GM13976 (cell line): ENCODE measurements at places on chromosomes 7 and 10.

- DNase-seq: no peak
Observed at GRCh38 chr7:22137466-22137865, 191.8 kb upstream of the CDCA7L start.

GRCh38 chr7:26343320-26343832 lies 51.7 kb downstream of the SNX10 start:
- DNase-seq: no peak

- DNase-seq: no peak
Observed at GRCh38 chr7:94584113-94584512, 71.8 kb downstream of the SGCE start.

GRCh38 chr7:47327698-47328391 lies 254.1 kb downstream of the TNS3 start:
- DNase-seq: no peak

- DNase-seq: no peak
Observed at GRCh38 chr10:61798713-61799112, 102.8 kb upstream of the ARID5B start.

- DNase-seq: no peak
Observed at GRCh38 chr7:158361326-158361946, 226.2 kb downstream of the PTPRN2 start.

GRCh38 chr10:31147210-31147608 lies 115.5 kb upstream of the ZNF438 start:
- DNase-seq: no peak

GRCh38 chr7:97842006-97842405 lies 30.2 kb downstream of the ASNS start:
- no peak for DNase-seq

DNA sequence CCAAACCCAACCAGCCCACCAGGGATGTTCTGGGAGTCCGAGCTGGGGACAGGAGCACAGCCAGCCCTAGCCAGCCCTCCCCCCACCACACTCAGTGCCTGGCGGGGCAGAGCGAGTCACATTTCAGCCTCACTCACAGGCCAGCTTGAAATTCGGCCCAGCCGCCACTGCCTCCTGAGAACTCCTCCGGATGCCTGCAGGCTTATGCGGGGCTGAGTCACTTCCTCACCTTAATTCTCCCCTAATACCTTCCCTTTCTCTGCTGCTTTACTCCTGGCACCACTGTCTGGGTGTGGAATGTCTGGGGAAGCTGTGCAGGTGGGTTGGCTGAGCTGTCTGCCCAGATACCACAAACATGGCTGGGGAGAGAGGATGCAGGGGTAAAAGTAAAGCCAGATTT lies 22.6 kb upstream of the DLG5 start:
- no peak for DNase-seq

DNA sequence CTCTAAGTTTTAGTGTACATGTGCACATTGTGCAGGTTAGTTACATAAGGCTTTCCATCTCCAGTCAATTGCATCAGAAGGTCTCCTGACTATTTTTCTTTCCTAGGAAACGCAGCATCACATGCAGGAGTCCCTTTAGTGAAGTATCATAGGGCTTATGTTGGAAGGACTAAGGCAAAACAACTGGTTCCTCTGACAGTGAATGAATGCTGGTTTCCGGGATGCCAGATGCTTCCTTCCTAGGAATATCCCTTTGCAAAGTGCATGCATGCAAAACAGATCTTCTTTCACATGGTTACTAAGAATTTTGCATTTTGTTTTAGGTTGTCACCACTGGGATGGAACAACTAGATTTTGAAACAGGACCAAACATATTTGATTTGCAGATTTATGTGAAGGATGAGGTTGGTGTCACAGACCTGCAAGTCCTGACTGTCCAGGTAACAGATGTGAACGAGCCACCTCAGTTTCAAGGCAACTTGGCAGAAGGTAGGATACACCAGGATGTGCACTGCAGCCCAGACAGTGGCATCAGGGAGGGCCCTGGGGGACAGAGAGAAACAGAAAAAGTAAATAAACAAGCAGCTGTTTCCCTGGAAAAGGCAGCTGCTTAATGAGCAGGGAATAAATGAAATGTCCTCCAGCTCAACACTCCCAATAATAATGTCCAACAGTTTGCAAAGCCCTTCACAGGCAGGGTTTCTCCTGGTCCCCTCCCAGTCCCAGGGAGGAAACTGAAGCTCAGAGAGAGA lies 17.8 kb downstream of the CDHR3 start:
- no peak for DNase-seq

- no peak for DNase-seq
Observed at GRCh38 chr7:3146571-3147226, 103.0 kb upstream of the CARD11 start.

DNA sequence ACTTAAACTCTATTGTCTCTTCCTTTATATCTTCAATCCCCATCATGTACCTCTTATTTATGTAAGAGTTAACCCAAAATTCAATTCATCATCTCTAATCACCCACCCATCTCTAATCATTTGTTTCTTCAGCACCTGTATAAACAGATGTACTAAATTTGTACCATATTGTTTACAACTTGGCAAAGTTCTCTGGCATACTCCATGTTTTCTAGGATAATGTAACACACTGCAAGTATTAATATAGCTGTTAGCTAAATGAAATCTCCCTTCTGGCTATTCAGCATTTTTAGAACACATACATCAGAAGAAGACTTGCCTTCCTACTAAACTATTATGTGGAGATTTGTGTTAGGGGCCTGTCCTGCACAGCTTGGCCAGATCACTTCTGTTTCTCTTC lies 33.1 kb downstream of the MALSU1 start:
- no peak for DNase-seq
